Neural progenitor cell (in vitro differentiated cells): ENCODE measurements at places on chromosomes 12 and 14. TPM values are rescaled to one million over a fixed set of nuclear protein-coding genes. Genes with fewer than 3 reads are reported as not detected.

Gene COX8C
- not detected in 2 replicates for total RNA-seq

Gene CISTR
- not detected in 2 replicates for total RNA-seq

Gene CFL2
- 24.5 and 105 TPM in 2 replicates for total RNA-seq

Gene PXN
- total RNA-seq = 8.2 and 19.3 TPM in 2 replicates

Gene MYH6
- total RNA-seq = 0.03 TPM in 1 of 2 replicates, not detected in the other

DNA sequence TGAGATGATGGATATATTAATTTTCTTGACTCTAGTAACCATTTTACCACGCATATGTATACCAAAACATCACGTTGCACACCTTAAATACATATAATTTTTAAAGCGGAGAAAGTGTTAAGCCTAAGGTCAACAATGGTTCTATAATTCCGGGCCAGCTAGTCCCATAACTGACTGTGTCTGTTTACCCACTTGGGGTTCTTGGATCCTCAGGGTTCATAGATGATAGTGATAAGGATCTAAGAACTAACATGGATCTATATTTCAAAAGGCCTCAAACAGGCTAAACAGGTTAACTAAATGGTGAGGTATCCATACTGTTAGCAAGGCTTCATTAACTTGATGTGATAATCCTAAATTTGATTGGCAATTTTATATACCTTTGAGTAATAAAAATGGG is 9.8 kb downstream of the SLC38A1 start:
- no peak for DNase-seq
- peaks cover 43% of the 10 kb centered on the region for H3K4me1 ChIP-seq
- no peak overlapping the region for H3K4me3 ChIP-seq
- peaks cover 10% of the 10 kb centered on the region for H3K36me3 ChIP-seq

DNA sequence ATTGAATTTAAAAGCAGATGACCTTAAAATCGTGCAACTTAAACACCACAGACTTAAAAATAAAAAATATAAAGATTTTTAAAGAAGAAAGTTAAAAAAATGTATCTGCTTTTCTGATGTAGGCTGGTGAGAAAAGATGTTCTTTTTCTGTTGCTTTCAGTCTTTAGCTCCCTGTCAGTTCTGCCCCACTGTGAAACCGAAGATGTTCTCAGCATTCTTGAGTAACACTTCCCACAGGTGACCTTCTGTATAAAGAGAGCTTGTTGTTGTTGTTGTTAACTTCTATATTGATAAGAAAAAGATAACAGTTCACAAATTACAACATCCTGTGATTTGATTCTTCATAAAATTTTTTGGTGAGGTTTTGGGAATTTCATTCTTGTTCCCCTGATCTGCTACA is 377.9 kb upstream of the RGS6 start:
- no peaks in the 10 kb centered on the region for H3K4me1 ChIP-seq
- DNase-seq = no peak
- H3K36me3 ChIP-seq = no peaks in the 10 kb centered on the region
- H3K27ac ChIP-seq = no peak overlapping the region

GRCh38 chr12:90808568-90808967 is 146.4 kb downstream of the CCER1 start:
- H3K4me1 ChIP-seq = no peaks in the 10 kb centered on the region
- H3K4me3 ChIP-seq = no peak overlapping the region
- H3K27ac ChIP-seq = no peak overlapping the region
- H3K27me3 ChIP-seq = no peaks in the 10 kb centered on the region
- DNase-seq = no peak

GRCh38 chr14:105315211-105315721 is 718 bp downstream of the PACS2 start:
- H3K27me3 ChIP-seq = peaks cover 31% of the 10 kb centered on the region
- no peak overlapping the region for H3K27ac ChIP-seq
- peak overlapping the region; percentile 83 for H3K4me3 ChIP-seq
- no peaks in the 10 kb centered on the region for H3K36me3 ChIP-seq
- H3K4me1 ChIP-seq = no peaks in the 10 kb centered on the region

GRCh38 chr12:103908877-103909276 is 21.3 kb upstream of the HSP90B1 start:
- no peak overlapping the region for H3K27ac ChIP-seq
- H3K27me3 ChIP-seq = no peaks in the 10 kb centered on the region
- DNase-seq = no peak
- H3K36me3 ChIP-seq = no peaks in the 10 kb centered on the region
- no peak overlapping the region for H3K4me3 ChIP-seq

DNA sequence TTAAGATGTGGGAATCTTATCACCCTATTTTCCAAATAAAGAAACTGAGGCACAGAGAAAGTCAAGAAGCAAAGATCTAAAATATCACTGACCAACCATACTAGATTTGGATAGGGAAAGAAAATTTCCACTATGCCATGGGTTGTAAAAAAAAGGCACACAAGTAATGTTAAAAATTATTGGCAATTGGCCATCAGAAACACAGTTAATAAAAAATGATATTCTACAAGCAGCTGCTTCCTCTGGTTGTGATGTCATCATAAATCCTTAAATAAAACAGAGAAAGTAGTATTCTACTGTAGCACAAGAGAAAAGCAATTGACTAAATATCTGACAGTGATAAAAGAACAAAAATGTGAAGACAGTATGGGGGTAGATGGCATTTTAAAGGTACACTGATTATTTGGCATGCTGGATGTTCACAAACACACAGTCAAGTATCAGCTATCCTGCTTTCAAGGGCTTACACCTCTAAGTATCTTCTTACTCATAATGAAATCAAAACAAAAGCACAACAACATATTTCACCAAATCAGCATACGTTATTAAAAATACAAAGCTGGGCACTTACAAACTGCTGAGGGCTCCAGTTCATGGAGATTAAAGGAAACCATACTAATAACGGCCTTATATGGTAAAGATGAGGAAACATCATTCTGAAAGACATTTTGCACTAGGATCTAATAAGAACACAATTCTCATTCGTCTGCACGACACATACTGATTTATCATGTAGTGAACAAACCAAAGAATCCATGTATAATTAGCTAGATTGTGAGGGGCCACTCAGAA is 45.7 kb downstream of the CORO1C start:
- H3K27ac ChIP-seq = no peak overlapping the region
- no peak for DNase-seq
- no peaks in the 10 kb centered on the region for H3K27me3 ChIP-seq
- no peaks in the 10 kb centered on the region for H3K36me3 ChIP-seq

DNA sequence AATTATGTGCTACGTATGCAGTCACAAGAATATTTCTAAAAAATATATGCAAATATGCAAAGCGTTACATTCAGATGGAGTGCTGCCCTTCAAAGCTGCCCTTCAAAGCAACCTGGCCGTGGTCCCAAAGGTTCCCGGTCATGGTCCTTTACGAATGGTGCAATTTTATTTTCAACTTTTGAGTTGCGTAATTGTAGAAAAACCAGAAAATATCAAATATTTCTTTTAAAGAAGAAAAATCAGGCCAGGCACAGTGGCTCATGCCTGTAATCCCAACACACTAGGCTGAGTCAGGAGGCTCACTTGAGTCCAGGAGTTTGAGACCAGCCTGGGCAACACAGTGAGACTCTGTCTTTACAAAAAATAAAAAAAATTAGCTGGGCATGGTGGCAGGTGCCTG is 21.4 kb downstream of the CLSTN3 start:
- no peaks in the 10 kb centered on the region for H3K36me3 ChIP-seq
- H3K4me3 ChIP-seq = no peak overlapping the region
- DNase-seq = no peak
- H3K4me1 ChIP-seq = no peaks in the 10 kb centered on the region
- H3K27me3 ChIP-seq = no peaks in the 10 kb centered on the region

DNA sequence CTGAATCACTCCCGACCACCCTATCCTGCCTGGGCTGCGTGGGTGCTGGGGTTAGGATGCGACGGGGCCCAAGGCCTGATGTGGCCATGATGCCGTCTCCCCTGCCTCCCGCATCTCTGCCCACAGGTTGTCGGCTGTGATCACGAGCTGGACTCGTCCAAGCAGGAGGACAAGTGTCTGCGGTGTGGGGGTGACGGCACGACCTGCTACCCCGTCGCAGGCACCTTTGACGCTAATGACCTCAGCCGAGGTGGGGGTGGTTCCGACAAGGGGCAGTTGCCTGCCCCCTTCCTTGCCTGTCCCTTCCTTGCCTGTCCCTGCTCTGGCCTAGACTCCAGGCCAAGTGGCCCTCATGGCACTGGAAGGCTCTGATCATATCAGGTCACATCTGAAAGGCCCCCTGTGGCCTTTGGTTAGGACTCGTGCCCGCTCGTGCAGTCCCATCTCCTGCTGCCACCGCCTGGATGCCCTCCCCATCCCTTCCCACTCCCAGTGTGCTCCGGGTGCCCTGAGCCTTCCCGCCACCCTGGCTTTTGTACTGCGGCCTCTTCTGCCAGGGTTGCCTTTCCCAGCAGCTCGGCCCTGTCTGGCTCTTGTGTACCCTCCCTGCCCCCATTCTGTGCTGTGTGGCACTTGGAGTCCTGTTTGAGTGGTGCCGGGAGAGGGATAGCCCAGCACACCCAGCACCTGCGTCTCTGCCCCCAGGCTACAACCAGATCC is 13.6 kb downstream of the PAPLN start:
- no peaks in the 10 kb centered on the region for H3K36me3 ChIP-seq
- no peak for DNase-seq
- H3K4me1 ChIP-seq = no peaks in the 10 kb centered on the region
- no peaks in the 10 kb centered on the region for H3K27me3 ChIP-seq
- H3K27ac ChIP-seq = no peak overlapping the region

GRCh38 chr14:50088117-50088515 is 28.3 kb downstream of the VCPKMT start:
- no peak overlapping the region for H3K27ac ChIP-seq
- no peaks in the 10 kb centered on the region for H3K27me3 ChIP-seq
- no peak overlapping the region for H3K4me3 ChIP-seq

DNA sequence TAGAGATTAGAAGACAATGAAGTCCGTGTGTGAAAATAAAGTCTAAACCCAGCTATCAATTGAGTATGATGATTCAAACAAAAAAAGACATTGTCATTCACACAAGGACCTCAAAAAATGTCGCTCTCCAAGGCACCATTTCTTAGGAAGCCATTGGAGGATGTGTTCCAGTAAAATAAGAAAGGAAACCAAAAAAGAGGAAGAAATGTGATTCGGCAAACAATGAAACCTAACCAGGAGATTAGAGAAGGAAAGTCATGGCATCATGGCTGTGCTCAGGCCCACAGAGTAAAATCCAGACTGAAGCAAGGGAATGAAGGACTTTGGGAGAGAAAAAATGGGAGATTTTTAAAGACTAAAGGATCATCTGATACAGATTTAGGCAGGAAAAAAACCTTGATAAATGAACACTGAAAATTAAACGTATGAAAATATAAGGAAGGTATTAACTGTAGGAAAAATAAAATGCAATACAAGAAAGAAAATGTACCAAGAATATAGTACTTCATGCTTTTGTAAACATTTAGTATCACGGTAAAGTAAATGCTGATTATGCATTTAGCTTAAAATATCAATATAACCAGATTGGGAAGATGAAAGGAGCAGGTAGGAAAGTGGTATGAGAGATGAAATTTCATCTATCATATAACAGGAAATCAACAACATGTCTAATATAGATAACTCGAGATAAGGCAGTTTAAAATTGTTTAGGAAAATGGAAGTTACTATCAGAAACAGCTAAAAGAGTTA is 38.2 kb upstream of the MTHFD1 start:
- H3K27ac ChIP-seq = no peak overlapping the region
- no peaks in the 10 kb centered on the region for H3K4me1 ChIP-seq
- no peak overlapping the region for H3K4me3 ChIP-seq
- H3K27me3 ChIP-seq = no peaks in the 10 kb centered on the region
- no peaks in the 10 kb centered on the region for H3K36me3 ChIP-seq
- no peak for DNase-seq

DNA sequence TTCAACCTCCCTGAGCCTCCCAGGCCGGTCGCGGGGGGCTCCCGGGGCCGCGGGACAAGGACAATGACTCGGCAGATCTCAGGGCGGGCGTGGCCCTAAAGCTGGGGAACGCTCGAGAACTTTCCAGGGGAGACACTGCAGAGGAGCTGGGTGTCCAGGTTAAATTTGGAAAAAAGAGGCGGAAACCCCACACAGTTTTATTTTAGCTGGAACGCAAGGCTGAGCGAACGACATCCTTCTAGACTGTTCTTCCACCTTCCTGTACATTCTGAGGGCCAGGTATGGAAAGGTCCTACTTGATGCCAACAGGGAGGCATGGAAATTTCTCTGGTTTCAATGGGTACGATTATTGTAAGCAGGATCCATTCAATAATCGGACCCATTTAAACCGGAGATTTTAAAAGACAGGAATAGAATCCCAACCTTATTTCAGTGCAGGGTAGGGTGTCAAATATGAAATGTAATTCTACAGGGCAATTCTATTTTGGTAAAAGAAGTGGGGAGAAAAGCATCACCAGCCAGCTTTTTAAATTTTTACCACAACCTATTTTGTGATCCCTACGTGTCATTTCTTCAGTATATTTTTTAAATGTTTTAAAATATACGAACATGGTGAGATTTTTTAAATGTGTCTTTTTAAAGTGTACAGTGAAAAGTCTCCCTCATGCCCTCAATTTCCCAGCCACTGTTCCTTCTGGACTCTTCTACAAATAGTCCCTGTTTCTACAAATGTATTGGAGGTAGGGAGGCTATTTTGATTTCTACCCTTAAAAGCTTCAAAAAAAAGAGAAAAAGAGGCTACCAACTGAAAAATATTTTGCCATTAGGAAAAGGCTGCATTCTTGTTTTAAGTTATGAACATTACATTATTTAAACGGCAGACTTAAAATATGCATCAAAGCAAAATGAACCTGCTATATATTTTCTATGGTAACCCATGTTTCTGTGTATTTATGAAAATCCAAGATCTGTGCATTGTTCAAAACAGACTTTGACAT is 1.1 kb upstream of the UBC start:
- peak; percentile 79 for DNase-seq
- peak overlapping the region; percentile 90 for H3K4me3 ChIP-seq
- peak overlapping the region; percentile 22 for H3K27ac ChIP-seq
- peaks cover 41% of the 10 kb centered on the region for H3K4me1 ChIP-seq
- H3K27me3 ChIP-seq = no peaks in the 10 kb centered on the region

GRCh38 chr14:101243587-101244338 is 317.5 kb upstream of the DIO3 start:
- no peak for DNase-seq
- no peak overlapping the region for H3K27ac ChIP-seq
- no peak overlapping the region for H3K4me3 ChIP-seq
- no peaks in the 10 kb centered on the region for H3K36me3 ChIP-seq
- H3K4me1 ChIP-seq = no peaks in the 10 kb centered on the region

GRCh38 chr12:10178821-10179220 is at the start of gene TMEM52B:
Gene TMEM52B, plus strand, starts transcription at chr12:10179032. Its CDS starts 543 bp downstream, at chr12:10179575.
- no peaks in the 10 kb centered on the region for H3K27me3 ChIP-seq
- H3K27ac ChIP-seq = no peak within 1 kb of the TSS
- no peak for DNase-seq
- no peaks in the 10 kb centered on the region for H3K36me3 ChIP-seq
